ENCODE measurements at places on chromosomes 2 and 18. TPM values are rescaled to one million over a fixed set of nuclear protein-coding genes. Genes with fewer than 3 reads are reported as not detected.

DNA sequence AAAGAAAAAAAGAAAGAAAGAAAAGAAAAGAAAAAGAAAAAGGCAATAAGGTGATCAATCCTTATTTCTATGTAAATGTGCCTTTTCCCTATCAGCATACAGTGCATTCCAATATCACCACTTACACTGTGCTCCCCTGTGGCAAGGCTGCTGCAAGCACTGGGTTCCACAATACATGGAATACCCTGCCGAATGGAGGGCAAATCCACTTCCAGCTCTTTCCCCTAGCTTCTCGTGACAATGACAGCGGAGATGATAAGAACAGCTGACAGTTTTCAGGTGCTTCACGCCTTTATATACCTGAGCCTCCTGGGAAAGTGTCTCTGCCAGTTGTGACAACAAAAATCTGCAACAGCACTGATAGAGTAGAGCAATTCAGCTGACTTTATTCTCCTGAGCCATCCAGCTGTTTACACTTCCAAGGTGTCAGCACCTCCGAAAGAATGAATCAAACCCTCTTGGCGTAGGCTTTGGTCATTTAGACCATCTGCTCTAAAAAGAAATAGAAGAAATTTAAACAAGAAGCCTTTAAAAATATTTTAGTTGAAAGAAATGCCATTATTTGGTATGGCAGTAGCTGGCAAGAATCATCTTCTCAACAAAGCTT, 135.2 kb upstream of the RNF152 start:
- DNase-seq = no peak

DNA sequence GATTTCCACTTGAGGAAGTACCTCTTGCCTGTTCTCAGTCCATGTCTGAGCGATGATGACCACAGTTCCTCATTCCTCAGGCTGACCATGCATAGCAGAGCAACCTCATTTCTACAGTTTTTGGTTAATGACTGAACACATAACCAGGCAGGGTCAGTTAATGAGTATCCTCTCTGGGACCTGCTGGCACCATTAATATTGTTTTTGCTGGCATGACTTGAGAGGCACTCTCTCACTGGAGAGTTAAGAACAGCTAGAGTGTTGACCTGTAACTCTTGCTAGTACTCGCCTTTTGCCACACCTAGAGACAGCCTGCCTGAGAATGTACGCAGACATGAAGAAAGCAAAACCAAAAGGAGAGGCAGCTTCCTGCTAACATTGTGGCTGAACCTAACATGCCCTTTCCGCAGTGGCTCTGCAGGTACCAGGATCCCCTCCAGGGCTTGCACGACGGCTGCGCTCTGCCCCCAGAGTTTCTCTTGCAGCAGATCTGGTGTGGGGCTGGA, 23.9 kb downstream of the PECR start:
- DNase-seq = no peak

GRCh38 chr18:23721696-23722480, 32.6 kb downstream of the LAMA3 start:
- no peak for DNase-seq

- DNase-seq = no peak
Measured at GRCh38 chr2:75894170-75894569, 183.5 kb upstream of the GCFC2 start.

The RNF103 gene
- total RNA-seq = 32.4 TPM

- no peak for DNase-seq
Measured at GRCh38 chr18:9876212-9876866, 9.4 kb upstream of the TXNDC2 start.

The CNDP1 gene
- total RNA-seq = 0.22 TPM

- no peak for DNase-seq
Measured at GRCh38 chr18:57430079-57431001, 4.8 kb upstream of the ONECUT2 start.

Measured in chondrocyte (in vitro differentiated cells).